ENCODE measurements at places on chromosomes 11 and 22.

- H3K27ac ChIP-seq = no peak overlapping the region
- H3K36me3 ChIP-seq = no peaks in the 10 kb centered on the region
- H3K27me3 ChIP-seq = no peaks in the 10 kb centered on the region
- DNase-seq = no peak
- H3K4me3 ChIP-seq = no peak overlapping the region
These were observed 382.1 kb downstream of the MN1 start for GRCh38 chr22:27419473-27419872.

GRCh38 chr11:108985236-108985944 lies 320.5 kb downstream of the DDX10 start:
- no peak overlapping the region for H3K4me3 ChIP-seq
- H3K27me3 ChIP-seq = no peaks in the 10 kb centered on the region
- H3K36me3 ChIP-seq = no peaks in the 10 kb centered on the region
- no peak for DNase-seq

GRCh38 chr11:66050581-66051231 lies 1.5 kb upstream of the SF3B2 start:
- peak overlapping the region; percentile 99 for H3K4me3 ChIP-seq
- H3K4me1 ChIP-seq = peaks cover 46% of the 10 kb centered on the region
- peaks cover 9% of the 10 kb centered on the region for H3K36me3 ChIP-seq
- peaks cover 4% of the 10 kb centered on the region for H3K27me3 ChIP-seq

DNA sequence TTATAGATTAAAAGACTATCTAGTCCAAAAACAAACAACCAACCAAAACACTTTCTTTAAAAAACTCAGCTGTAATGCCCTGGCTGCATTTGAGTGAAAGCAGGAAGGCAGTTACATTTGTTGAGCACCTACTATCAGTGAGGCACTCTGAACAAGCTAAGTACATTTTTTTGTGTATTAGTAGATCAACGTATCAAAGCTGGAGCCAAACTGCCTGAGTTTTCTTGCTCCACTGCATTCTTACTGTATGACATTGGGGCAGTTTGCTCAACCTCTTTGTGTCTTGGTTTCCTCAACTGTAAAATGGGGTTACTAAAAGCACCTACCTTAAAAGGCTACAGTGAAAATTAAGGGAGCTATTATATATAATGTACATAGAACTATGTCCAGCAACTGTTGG lies 22.0 kb downstream of the COA4 start:
- H3K4me3 ChIP-seq = no peak overlapping the region
- DNase-seq = no peak
- H3K4me1 ChIP-seq = no peaks in the 10 kb centered on the region
- H3K36me3 ChIP-seq = peaks cover 19% of the 10 kb centered on the region
- no peaks in the 10 kb centered on the region for H3K27me3 ChIP-seq

GRCh38 chr22:40975366-40975765 lies 24.2 kb downstream of the RBX1 start:
- H3K4me3 ChIP-seq = no peak overlapping the region
- peaks cover 4% of the 10 kb centered on the region for H3K4me1 ChIP-seq
- no peak overlapping the region for H3K27ac ChIP-seq
- H3K36me3 ChIP-seq = peaks cover 16% of the 10 kb centered on the region

DNA sequence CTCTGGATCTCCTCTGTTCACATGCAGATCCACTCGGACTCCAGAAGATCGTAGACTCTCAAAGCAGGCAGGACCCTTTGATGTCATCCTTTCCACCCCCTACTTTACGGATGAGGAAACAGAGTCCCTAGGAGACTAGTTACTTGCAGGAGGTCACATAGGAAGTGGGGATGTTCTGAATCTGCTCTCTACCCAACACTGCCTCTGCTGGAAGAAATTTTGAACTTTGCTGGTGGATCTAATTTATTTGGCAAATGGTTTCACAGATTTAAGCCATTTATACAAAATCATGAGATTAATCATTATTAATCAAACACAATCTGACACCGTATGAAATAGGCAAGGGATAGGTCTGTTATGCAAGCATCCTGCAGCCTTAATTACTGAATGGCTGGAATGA lies 55.0 kb upstream of the USP47 start:
- no peak for DNase-seq
- peaks cover 17% of the 10 kb centered on the region for H3K27me3 ChIP-seq
- H3K27ac ChIP-seq = no peak overlapping the region

- peaks cover 94% of the 10 kb centered on the region for H3K27me3 ChIP-seq
- no peaks in the 10 kb centered on the region for H3K36me3 ChIP-seq
- DNase-seq = no peak
- H3K4me3 ChIP-seq = no peak overlapping the region
- peaks cover 17% of the 10 kb centered on the region for H3K4me1 ChIP-seq
These were observed 3.1 kb downstream of the SCN4B start for GRCh38 chr11:118149493-118149892.

GRCh38 chr22:45977551-45978274 lies 751 bp upstream of the WNT7B start:
- no peak for DNase-seq
- peaks cover 39% of the 10 kb centered on the region for H3K27me3 ChIP-seq
- H3K36me3 ChIP-seq = no peaks in the 10 kb centered on the region
- H3K27ac ChIP-seq = no peak overlapping the region
- peaks cover 21% of the 10 kb centered on the region for H3K4me1 ChIP-seq

Data from mesothelial cell of epicardium (in vitro differentiated cells).